Activated naive CD4-positive, alpha-beta T cell (primary cell): ENCODE measurements at places on chromosomes 1 and 21.

GRCh38 chr1:228081144-228081543 lies 1.4 kb upstream of the ARF1 start:
- DNase-seq = no peak

- DNase-seq = no peak
Observed at GRCh38 chr1:157691285-157691920, 9.2 kb downstream of the FCRL3 start.

DNA sequence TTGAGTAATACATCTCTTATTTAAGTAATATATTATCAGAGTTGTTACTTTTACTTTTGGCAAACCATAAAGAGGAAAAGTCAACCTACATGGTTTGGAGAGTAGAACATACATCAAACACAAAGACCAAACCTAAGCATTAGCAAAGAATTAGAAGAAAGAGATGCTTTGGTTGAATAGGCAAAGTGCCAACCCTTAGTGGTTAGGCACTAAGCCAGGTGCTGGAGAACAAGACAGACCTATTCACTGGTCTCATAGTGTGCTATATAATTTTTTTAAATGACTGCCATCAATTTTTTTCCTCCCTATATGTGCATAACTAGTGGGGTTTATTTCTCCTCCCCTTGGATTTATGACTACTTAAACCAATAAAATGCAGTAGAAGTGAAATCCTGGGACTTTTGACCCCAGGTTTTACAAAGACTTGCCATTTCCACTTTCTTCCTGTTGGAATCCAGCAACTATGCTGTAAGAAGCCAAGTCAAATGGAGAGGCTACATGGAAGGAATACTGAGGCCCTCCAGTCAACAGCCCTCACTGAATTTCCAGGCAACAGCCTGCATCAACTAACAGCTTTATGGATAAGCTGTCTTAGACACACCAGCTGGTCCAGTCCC lies 69.8 kb upstream of the HAO2 start:
- no peak for DNase-seq

DNA sequence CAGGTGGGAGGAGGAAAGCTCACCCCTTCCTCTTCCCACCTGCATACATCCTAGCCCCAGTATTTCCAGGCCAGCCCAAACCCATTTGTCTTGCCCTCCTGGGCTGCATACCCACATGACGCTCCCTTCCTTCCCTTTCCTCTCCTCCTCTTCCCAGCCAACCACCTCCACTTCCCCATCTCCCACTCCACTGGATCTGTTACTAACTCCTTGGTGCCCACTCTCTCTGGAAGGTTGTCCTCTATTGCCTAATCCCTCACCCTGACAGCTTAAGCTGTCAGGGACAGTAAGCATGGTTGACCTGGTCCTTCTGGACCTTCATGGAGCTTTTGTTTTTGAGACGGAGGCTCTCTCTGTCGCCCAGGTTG lies 23.0 kb upstream of the SYNC start:
- no peak for DNase-seq

DNA sequence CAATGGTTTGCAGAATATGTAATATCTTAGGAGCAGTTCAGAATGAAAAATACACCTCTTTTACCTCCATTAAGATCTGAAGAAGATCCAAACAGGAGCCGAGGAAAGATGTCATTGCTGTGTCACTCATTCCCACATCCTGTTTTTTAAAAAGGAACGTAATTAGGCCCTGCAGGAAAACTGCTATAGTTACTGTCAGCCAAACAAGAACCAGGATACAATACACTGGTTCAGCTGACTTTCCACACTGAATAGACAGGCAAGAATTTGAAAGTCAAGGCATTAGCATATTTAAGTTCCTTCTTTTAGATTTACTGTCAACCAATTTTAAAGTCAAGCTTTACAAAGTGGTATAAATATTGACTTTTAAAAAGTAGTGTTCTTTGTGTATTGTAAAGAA lies 63.8 kb downstream of the IARS2 start:
- DNase-seq = no peak

DNA sequence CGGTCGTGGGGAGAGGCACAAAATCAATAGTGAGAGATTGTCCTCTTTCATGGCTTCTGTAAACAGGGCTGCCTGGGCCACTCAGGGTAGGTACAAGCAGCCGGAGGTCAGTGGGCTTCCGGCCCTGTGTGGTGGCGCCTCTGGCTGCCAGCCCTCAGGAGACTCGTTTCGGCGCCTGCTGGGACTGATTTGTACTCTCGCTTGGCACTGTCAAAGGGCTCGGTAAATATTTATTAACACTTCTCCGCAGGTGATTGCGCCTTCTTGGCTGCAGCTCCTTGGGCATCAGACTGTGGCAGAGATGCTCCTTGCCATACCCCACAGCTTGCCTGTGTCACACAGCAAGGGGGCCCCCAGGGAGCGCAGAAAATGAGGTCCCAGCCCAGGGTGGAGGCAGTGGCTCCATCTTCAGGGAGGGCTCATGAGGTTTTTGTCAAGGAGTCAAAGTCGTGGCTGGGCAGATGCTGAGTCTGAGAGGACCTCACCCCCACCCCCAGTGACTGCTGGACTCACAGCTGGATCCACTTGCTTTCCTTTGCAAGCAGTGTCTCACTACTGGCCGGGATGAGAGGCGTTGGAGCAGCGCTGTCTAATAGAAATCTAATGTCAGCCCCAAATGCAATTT lies 262.5 kb downstream of the GRIK3 start:
- no peak for DNase-seq

DNA sequence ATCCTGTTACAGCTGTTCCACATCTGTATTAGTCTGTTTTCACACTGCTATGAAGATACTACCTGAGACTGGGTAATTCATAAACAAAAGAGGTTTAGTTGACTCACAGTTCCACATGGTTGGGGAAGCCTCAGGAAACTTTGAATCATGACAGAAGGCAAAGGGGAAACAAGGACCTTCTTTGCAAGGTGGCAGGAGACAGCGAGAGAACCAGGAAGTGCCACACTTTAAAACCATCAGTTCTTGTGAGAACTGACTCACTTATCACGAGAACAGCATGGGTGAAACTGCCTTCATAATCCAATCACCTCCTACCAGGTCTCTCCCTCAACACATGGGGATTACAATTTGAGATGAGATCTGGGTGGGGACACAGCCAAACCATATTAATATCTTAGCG lies 110.3 kb upstream of the TRABD2B start:
- DNase-seq = no peak

- no peak for DNase-seq
Observed at GRCh38 chr21:35473496-35473895, 424.4 kb upstream of the RUNX1 start.
